Cardiac muscle cell (in vitro differentiated cells and primary cell): ENCODE measurements at places on chromosomes 2 and 18.

GRCh38 chr18:79394534-79395307 is 1.0 kb upstream of the NFATC1 start:
- peak; percentile 65 for DNase-seq

DNA sequence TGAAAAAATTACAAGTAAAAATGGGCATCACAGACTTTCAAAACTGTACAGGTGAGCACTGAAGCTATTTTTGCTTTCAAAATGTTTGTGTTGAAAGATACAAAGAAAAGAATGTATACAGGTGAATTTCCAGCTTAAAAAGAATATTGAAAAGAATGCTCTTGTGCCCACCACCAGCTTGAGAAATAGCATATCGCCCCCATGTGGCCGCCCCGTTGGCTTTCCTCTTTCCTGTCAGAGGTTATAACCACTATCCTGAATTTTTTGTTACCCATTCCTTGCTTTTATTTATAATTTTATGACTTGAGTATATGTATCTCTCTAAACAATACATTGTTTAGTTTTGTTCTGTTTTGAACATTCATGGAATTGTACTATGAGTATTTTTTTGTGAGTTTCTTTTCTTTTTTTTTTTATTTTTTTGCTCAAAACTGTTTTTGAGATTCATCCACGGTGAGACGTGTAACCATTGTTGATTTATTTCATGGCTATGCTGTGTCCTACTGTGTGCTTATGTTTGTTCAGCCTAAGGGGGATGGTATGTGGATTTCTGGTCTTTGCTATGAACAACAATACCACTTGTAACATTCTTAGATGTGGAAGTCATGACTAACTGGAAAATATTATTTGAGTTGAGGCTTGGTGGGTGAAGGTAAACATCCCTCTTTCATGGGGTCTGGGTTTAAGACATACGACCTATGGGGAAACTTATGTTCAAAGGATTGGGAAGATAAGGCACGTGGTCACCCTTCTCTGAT is 11.6 kb downstream of the TRPM8 start:
- peak; percentile 54 for DNase-seq

- no peak for DNase-seq
These were observed 138.3 kb downstream of the FMNL2 start for GRCh38 chr2:152473151-152473857.

GRCh38 chr2:222257645-222258044 is 41.2 kb downstream of the PAX3 start:
- DNase-seq: no peak

GRCh38 chr2:178819992-178820391 is 12.8 kb upstream of the TTN start:
- no peak for DNase-seq

DNA sequence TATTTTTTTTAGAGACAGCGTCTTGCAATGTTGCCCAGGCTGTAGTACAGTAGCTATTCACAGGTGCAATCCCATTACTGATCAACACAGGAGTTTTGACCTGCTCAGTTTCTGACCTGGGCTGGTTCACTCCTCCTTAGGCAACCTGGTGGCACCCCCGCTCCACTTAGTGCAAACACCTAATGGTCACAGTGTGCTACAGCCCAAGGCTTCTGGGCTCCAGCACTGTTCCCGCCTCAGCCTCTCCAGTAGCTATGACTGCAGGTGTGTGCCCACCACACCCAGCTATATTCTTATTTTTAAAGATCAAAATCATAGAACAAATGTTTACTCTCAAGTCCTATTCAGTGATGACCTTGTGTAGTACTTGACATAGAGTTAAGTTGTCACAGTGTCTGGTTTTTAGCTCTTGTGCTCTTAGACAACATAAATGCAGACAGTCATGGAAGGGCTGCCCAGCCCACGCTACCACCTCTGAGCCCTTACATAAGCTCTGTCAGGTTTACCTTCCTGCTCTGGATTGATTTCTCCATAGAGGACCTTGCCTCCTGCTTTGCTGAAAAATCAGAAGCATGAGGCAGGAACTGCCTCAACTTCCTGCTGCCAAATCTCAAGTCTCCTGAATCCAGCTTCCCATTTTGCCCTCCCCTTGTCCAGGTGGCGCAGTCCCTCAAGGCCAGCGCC is 82.2 kb upstream of the SLC1A4 start:
- no peak for DNase-seq

GRCh38 chr2:27871802-27872201 is 18.4 kb downstream of the RBKS start:
- DNase-seq: no peak

- DNase-seq: no peak
These were observed 68.7 kb upstream of the CABLES1 start for GRCh38 chr18:23066504-23067039.

GRCh38 chr2:132901661-132902060 is 231.7 kb upstream of the LYPD1 start:
- no peak for DNase-seq

- DNase-seq: peak; percentile 29
These were observed 49.2 kb upstream of the FRZB start for GRCh38 chr2:182915369-182916326.

- DNase-seq: peak; percentile 37
These were observed 234.5 kb downstream of the HDAC4 start for GRCh38 chr2:239166201-239166834.

DNA sequence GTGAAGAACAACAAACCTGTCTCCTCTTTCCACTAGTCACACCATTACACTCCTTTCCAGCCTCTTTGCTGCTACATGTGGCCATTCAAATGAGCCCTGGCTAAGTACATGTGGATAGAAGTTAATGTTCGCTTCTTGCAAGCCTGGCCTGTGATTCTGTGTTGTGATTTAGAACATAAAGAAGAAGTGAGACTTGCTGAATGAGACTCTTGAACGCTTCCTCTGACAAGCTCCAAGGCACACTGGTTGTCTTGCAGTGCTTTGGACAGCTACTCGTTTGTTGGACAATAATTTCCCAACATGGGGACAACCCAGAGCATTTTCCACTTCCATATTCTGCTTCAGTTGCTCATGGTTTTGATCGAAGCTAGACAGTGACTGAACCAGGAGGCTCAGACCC is 57.3 kb downstream of the CCDC74A start:
- no peak for DNase-seq

- DNase-seq: no peak
These were observed 409.9 kb upstream of the NRXN1 start for GRCh38 chr2:51441786-51442185.

DNA sequence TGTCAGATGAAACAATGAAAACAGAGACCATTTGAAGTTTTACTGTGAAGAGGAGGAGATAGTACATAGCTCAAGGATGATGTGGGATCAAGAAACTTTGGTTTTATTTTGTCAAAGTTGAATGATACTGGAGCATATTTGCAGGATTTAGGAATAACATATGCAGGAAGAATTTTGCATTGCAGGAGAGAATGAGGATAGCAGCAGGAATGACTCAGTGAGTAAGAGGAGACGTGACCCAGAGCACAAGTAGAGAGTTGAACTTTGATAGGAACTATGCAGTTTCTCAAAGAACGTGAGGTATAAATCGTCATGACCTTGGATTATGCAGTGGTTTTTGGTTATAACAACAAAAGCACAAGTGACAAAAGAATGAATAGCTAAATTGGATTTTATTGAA is 47.7 kb downstream of the MAPRE2 start:
- DNase-seq: no peak

DNA sequence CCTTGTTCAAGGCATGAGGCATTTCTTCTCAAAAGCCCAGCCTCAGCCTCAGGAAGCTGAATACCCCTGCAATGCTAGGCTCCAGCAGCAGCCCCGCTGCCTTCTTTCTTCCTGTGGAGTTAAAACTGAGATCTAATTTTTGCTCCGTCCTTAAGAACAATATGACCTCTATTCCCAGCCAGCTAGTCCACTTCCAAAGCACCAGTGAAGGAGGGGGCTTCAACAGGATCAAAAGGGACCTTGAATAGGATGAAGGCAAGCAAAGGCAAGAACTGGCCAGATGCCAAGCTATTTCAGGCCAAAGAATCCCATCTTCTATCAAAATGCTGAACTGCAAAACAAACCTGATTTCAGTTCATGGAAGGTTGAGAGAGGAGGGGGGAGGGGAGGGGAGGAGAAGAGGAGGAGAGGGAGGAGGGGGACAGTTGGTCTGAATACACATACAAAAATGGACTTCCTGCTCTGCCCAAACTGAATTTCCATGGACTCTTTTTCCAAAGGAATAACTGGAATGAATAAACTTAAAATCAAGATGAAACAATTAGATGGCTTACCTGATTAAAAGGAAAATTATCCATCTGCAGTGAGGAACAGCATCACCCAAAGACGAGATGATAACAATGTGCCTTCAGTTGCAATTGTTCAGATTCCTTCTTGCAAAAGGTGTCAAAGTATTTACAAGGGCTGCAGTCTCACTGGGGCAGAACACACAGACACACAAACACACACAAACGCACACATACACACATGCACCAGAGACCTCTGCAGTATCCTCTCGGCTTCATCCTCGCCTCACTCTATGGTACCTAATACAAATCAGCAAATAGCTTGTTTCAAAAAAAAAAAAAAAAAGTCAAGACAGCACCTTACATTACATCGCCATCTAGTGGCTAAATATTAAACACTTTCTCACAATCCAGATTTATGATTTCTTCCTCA is at the start of gene SCN1A:
TSS of gene SCN1A (minus strand) at position 804 of the 939 bp plus-strand sequence. CDS start 54,399 bp downstream, outside the sequence.
- peak; percentile 50 for DNase-seq

- no peak for DNase-seq
These were observed 679.4 kb downstream of the NUP35 start for GRCh38 chr2:183803596-183803995.

DNA sequence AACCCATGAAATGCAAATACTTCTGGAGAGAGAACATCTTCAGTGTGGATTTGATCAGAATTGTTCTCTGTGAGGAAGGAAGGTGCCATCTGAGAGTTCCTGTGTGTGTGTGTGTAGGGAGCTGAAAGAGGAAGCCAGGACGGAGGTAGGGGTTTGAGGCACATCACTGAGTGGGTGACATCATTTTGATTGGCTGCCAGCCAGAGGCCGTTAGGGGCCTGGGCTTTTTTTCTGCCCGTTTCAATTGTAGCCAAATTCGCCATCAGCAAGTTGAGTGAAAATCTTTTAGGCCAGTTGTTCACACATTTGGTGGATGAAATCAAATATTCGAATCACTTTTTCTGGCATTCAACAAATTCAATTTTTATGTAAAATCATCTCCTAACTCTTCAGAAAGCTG is 48.9 kb downstream of the TSN start:
- DNase-seq: peak; percentile 32

GRCh38 chr18:37668971-37669747 is 103.6 kb upstream of the CELF4 start:
- DNase-seq: no peak

GRCh38 chr2:50674876-50675275 is 357.1 kb downstream of the NRXN1 start:
- DNase-seq: no peak

DNA sequence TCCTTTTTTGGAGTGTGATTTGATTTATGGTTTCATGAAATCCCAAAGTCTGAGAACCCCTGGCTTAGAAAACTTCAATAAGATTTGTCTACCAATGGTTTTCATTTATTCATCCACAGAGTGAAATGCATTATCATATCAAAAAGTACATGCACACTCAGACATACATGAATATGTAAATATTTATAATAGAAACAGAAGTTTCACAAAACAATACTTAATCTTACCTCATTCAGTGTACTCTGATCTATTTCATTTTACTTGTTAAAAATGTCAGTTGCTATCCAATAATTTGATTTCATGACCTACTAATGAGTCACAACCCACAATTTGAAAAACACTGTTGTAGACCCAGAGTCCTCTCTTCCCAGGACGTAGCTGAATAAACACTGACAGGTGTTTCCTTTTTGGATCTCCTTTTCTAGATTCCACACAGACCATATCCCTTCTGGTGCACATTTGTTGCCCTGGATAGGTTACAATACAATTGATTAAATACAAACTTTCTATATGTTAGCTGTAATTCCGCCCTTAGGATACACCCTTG is 10.4 kb upstream of the CAVIN2 start:
- DNase-seq: no peak

GRCh38 chr2:187884003-187884402 is 329.8 kb upstream of the TFPI start:
- DNase-seq: no peak

DNA sequence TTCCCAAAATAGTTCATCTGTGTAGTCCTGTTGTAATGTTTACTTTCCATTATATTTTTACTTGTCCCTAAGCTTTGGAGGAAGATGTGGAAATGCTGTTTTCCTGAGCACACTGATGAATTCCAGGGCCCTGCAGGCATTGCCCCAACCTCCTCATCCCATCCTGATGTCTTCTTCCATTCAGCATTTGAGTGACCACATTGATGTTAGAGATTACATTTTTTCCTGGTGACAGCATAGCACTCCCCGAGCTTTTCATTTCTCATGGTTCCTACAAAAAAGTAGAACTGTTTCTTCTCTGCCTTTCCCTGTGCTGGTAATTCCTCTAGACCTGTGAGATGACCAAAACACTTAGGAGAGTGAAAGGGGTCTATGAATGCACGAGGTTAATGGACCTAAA is 4.8 kb downstream of the IL36A start:
- no peak for DNase-seq

- no peak for DNase-seq
These were observed 105.8 kb upstream of the OTOS start for GRCh38 chr2:240246173-240246820.

- DNase-seq: no peak
These were observed 48.1 kb upstream of the TNFRSF11A start for GRCh38 chr18:62277045-62277444.

- DNase-seq: no peak
These were observed 22.1 kb downstream of the CIB4 start for GRCh38 chr2:26619096-26619495.

DNA sequence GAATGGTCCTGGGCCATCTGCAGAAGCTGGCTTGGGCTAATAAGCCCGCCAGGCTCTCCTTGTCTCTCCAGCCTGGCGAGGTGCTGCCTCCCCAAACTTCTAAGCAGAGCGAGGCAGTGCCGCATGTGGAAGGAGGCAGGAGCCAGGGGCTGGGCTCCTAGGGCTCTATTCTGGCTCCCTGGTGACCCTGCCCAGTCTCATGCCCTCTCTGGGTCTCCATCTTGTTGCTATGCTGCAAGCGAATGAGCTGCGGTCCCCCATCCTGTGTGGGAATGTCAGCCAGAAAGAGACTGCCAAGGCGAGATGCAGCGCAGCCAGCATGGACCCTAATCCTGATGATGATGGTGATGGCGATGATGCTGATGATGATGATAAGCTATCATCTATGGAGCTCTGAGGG is 48.7 kb downstream of the TNS1 start:
- DNase-seq: no peak

- no peak for DNase-seq
These were observed 8.5 kb upstream of the STK39 start for GRCh38 chr2:168255866-168256265.

- DNase-seq: no peak
These were observed 8.9 kb downstream of the ANKAR start for GRCh38 chr2:189683348-189683747.

- peak; percentile 96 for DNase-seq
These were observed at the start of gene USP34 for GRCh38 chr2:61470965-61471904. TSS of gene USP34 (minus strand) at chr2:61471087. CDS start at chr2:61470692, 395 bp downstream.

- DNase-seq: no peak
These were observed 100.8 kb downstream of the DYSF start for GRCh38 chr2:71554028-71554705.

GRCh38 chr2:20013126-20013849 is 820 bp upstream of the MATN3 start:
- DNase-seq: no peak

GRCh38 chr2:216802516-216803215 is 57.2 kb downstream of the TNP1 start:
- DNase-seq: no peak

- DNase-seq: peak; percentile 60
These were observed 63.3 kb upstream of the GALNT5 start for GRCh38 chr2:157194097-157194688.

GRCh38 chr2:31274401-31275075 is 40.6 kb downstream of the EHD3 start:
- DNase-seq: peak; percentile 91

- DNase-seq: peak; percentile 95
These were observed at the start of gene NOL4 for GRCh38 chr18:34224423-34225217. TSS of gene NOL4 (minus strand) at chr18:34224913. CDS start at chr18:34223253, 1,660 bp downstream.
